Aorta (tissue), 5 donors: ENCODE measurements at places on chromosomes 2 and 18. TPM values are rescaled to one million over a fixed set of nuclear protein-coding genes. Genes with fewer than 3 reads are reported as not detected.

DNA sequence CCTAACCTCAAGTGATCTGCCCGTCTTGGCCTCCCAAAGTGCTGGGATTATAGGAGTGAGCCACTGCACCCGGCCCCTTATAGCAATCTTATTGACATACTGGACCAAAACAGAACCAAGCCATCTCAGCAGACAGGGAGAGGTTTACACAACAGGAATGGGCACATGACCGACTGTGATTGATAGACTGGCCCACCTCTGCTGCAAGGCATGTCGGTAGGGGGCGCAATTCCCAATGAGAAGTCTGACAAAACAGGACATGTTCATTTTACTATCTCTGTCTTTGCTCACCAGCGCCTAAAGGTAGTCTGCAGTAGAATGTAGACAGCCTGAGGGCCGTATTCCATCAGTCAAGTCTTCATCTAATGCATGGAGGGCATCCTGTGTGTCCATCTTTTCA, 2.0 kb downstream of the LYPD6B start:
- no peak for DNase-seq

ZNF804A gene
- 0.23 TPM for total RNA-seq

TFCP2L1 gene
- 1.7 TPM for total RNA-seq

NEUROD1 gene
- total RNA-seq, result not detected
